ENCODE measurements at places on chromosomes 5 and 9.

DNA sequence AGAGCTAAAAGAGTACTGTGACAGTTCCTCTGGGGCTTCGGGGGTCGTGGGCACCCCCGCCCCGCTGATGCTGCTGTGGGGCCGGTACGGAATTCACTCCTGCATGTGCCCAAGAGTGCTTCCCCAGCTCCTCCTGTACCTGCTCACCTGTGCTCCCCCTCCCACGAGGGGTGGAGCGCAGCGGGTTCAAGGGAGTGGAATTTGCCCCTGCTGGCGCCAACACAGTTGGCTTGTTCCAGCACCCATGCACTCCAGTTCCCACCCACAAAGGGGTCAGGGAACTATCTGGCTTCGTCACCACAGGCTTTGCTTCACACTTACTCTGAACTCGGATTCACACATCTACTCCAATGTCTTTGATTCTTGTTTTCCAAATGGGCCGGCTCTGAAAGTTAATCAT lies 1086.9 kb upstream of the CDH6 start:
- no peak for DNase-seq

- no peak for DNase-seq
Observed at GRCh38 chr9:99809586-99810319, 11.9 kb upstream of the NR4A3 start.

DNA sequence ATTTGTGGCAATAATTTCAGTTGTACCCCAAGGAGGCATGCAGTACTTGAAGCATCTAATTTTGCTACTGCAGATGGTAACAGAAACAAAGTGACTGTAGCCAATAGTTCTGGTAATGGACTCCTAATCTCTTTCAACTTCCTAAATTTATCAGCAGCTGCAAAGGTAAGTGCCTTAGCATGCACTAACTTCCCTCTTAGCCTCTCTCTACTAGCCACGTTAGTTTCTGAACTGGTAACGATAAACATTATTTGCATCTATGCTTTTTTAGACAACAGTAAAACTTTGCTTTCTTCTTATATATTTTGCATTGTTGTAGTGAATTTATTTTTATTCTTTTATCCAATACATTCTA lies 6.2 kb upstream of the CKS2 start:
- no peak for DNase-seq

GRCh38 chr5:149141224-149141956 lies at the start of gene ABLIM3:
Gene ABLIM3 (plus strand): TSS chr5:149141493. CDS start chr5:149142096, 603 bp downstream.
- DNase-seq = peak; percentile 49

Measured in stimulated activated naive CD4-positive, alpha-beta T cell (primary cell).